ENCODE measurements at places on chromosomes 12 and 14.

DNA sequence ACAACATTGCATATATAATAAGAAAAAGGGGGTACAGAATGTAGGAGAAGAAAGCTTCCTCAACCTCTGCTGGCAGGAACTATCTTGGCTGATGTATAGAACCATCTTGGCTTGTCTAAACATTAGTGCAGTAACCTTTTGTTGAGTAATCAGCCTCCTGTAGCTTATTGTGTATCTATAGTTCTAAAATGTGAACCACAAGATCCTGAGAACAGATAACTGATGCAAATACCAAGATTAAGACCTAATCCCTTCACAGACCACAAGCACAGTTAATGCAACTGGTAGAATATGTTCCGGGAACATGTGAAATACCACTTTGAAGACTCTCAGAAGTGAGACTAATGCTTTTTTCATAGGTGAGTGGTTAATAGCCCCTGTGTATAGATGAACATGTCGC is 50.7 kb upstream of the KCNC2 start:
- no peak for DNase-seq

- DNase-seq, result no peak
Observed at GRCh38 chr12:113201187-113202177, 16.0 kb downstream of the RITA1 start.

DNA sequence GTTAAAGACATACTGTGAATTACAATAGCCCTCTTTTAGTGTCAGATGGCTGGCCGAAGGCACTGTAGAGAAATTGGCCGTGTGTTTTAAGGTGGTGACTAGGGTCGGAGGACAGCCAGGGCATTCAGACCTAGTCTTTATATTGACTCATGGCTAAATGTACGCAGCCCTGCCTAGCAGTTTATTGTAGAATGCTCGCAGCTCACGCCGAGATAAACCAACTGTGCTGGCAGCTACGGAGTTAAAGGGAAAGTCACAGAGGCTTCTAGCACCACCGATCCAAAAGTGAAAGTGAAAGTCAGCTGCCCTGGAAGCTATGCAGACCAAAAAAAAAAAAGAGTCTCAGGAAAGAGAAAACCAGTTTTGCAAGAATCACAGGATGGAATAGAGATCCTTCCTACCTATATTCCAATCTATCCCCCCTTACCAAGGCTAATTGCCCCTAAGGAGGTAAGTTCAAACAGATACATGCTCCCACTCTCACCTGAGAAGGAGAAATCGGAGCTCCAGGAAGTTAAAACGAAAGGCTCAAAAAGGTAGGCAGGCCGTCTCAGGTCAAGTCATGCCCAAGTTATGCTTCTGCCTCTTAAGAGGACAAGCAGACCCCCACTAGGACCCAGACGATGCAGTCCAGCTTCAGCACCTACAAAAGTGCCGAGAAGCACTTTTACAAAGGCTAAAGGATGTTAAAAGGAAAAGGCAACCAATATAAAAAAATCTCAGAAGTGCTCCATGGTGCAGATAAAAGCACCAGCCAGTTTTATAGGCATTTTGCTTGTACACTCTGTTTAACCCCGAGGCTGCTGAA is 24.8 kb downstream of the KLRK1 start:
- peak; percentile 36 for DNase-seq

DNA sequence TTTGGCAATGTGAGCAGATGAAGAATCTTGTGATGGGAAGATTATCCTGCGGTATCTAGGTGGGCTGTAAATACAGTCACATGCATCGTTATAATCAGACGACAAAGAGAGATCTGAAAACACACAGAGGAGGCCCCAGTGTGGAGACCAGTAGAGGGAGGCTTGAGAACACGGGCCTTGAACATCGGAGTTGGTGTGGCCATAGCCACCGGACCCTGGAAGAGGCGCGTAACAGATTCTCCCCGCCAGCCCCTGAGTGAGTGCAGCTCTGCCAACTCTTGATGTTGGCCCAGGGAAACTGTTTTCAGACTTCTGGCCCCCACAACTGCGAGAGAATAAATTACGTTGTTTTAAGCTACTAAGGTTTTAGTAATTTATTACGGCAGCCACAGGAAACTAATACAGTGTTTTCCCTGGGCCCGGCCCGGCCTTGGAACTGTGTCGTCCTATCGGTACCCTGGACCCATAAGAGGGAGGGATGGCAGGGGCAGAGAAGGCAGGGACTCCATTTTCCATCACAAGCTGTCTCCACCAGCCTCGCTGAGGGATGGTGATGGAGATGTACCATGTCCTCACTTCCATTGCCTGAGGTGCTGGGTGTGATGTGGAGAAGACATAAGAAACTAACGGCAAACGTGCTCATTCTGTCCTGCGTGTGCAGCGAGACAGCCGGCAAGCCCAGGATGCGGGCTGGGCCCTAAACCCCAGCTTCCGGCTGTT is 91.6 kb downstream of the NTF3 start:
- no peak for DNase-seq

DNA sequence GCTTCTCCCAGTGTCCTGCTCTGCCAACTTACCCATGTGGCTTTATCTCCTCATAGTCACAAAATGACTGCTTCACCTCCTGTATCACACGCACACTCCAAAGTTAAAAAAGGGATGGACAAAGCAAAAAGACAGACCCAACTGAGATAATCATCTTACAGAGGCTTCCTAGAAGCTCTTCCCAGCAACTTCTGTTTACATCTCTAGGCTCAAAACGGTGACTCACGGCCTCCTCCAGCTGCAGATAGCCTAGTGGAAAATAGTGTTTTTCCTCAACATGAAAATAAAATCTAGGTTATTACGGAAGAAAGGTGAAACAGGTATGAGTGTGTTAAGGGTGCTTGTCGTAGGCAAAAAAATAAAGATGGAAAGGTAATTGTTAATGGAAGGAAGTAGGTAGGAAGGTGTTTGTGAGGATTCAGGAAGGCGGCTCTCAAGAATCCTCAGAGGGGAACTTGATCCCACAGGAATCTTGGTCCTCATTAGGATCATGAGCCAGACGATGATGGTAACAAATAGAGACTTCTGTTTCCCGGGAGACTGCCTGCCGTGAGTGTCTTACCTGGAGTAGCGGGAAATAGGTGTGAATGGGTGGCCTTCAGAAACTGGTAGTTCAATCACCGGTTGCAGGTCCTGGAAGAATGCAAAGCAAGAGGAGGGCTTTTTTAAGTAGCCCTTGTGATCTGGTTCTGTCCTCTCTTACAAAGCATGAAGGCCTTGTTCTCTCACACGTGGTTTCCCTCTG is 487.5 kb upstream of the TMEM132C start:
- no peak for DNase-seq
